Naive thymus-derived CD4-positive, alpha-beta T cell (primary cell): ENCODE measurements at places on chromosomes 12 and 14.

DNA sequence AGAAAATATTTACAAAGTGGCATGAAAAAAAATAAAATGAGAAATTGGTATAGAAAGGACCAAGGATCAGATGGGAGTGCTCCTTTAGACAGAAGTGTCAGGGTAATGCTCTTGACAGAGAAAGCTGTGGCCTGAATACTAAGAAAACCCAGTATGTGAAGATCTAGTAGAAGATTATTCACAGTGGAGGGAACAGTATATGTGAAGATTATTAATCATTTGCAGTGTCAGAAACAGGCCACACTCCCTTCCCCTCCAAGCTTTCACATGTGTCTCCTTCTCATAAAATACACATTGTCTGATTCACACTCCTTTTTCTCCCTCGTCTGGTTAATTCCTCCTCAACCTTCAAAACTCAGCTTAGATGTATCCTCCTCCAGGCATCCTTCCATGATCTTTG is 41.3 kb downstream of the CAPS2 start:
- H3K27ac ChIP-seq: no peak overlapping the region
- DNase-seq: no peak
- no peaks in the 10 kb centered on the region for H3K36me3 ChIP-seq

- no peaks in the 10 kb centered on the region for H3K36me3 ChIP-seq
- H3K27me3 ChIP-seq: no peaks in the 10 kb centered on the region
- H3K27ac ChIP-seq: no peak overlapping the region
- no peak overlapping the region for H3K4me3 ChIP-seq
- DNase-seq: no peak
- no peaks in the 10 kb centered on the region for H3K4me1 ChIP-seq
Observed at GRCh38 chr12:67241482-67241881, 27.7 kb upstream of the CAND1 start.

DNA sequence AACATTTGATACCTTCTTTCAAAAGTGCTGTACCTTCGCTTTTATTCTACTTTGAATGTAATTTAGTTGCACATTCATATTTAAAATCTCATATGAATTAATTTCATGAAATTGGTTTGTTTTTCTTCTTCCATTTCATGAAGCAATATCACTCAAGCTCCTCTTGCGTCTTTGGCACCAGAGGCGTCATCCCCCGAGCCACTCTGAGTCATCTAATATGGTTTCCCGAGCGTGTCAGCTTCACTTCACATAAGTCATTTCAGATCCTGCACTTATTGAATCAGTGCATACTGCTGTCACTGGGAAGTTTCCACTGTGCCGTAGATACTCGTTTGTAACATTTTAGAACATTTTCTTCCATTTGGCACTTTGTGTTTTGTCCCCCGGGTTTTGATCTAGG is 105.6 kb downstream of the SLC25A47 start:
- no peaks in the 10 kb centered on the region for H3K27me3 ChIP-seq
- DNase-seq: no peak
- no peaks in the 10 kb centered on the region for H3K4me1 ChIP-seq
- peaks cover 4% of the 10 kb centered on the region for H3K36me3 ChIP-seq
- no peak overlapping the region for H3K4me3 ChIP-seq

GRCh38 chr12:6724409-6724797 is 557 bp downstream of the COPS7A start:
- H3K4me1 ChIP-seq: peaks cover 11% of the 10 kb centered on the region
- no peak for DNase-seq
- H3K36me3 ChIP-seq: peaks cover 9% of the 10 kb centered on the region
- no peaks in the 10 kb centered on the region for H3K27me3 ChIP-seq
- H3K4me3 ChIP-seq: peak overlapping the region; percentile 63

DNA sequence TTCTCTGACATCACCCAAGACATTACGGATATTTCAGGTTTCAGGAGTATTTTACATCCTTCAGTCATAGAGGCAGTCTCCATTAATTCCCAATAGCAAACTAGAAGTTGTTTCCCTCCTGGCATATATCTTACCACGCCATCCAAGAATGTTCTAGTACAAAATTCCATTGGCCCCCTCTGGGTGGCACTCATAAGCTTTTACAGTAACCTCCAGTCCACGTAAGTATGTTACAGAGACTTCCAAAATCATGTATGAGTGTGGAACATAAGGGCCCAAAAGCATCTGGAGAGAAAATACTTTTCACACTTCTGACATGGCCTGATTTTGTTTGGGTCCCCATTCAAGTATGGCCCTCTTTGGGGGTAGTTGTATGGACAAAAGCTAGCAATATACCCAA is 58.1 kb upstream of the DHRS4 start:
- H3K27me3 ChIP-seq: peaks cover 6% of the 10 kb centered on the region
- no peaks in the 10 kb centered on the region for H3K36me3 ChIP-seq
- no peak overlapping the region for H3K27ac ChIP-seq
- DNase-seq: no peak
- no peak overlapping the region for H3K4me3 ChIP-seq
- H3K4me1 ChIP-seq: no peaks in the 10 kb centered on the region

DNA sequence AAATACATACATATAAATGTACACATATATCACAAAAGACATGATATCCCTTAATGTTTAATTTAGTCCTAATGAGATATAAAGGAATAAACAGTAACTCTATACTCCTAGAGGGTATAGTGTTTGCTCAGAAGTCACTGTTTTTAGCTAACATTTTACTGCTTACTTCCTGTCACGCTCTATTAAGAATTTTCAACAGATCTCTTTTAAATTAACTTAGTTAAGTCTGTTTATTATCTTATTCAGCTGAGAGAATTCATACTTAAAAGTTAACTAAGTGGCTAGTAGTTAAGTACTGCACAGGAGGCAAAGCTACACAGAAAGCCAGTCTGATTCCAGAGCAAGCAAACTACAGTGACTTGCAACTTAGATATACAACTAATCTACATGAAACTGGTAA is 39.9 kb downstream of the GXYLT1 start:
- no peak for DNase-seq
- no peaks in the 10 kb centered on the region for H3K4me1 ChIP-seq
- H3K36me3 ChIP-seq: no peaks in the 10 kb centered on the region

DNA sequence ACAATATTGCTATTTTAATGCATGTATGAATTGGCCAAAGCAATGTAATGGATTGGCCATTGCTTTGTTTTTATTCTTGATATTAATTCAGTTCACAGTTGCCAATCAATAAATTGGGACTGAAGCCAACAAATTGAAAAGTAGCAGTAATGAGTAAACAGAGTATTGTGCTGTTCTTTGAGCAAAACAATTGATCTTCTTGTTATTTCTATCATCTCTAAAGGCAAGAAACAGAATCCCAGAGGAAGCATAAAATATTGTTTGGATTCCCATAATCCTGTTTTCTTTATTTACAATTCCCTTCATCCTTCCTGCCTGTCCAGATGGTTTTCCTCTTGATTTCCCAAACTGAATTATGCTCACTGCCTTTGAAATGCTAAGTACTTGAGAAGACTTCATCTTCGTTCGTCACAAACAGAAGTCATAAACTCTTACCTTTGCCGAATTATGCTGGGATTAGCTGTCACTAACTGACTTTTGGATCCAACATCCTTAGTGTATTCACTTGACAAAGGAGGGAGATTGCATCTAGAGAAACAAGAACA is 85.9 kb downstream of the ST8SIA1 start:
- H3K27me3 ChIP-seq: no peaks in the 10 kb centered on the region
- H3K36me3 ChIP-seq: no peaks in the 10 kb centered on the region
- no peak for DNase-seq
- H3K4me1 ChIP-seq: no peaks in the 10 kb centered on the region

GRCh38 chr12:48995086-48995879 is 3.9 kb downstream of the DDN start:
- DNase-seq: no peak
- H3K4me1 ChIP-seq: peaks cover 26% of the 10 kb centered on the region

DNA sequence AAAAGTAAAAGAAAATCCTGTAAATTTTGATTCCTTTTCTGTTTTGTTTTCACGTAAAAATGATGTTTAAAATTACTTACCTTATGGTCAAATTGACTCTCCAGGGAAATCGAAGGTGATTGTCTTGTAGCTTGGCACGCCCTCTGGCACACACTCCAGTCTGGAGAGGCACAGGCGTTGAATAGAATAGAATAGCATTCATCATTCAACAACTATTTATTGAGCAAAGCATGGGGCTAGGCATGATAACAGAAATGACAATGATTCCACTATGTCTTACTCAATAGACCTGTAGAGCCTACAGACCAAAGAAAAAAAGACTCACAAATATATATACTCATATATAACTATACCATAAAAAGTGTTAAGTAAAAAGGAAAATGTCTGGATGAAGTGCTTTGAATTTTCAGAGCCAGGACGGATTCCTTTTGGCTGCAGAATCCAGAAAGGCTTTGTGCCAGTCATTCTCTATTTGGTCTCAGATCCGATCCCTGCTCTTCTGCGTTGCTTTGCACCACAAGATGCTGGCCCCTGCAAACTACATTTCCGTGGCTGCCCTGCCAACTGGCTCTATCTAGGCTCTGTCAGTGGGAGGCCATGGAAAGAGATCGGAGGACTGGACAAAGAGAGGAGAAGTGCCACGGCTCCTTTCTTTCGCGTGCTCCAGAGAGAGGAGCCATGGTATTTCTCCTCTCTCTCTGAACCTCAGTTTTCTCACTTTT is 231.8 kb downstream of the CRADD start:
- H3K4me3 ChIP-seq: no peak overlapping the region
- no peak for DNase-seq
- no peaks in the 10 kb centered on the region for H3K36me3 ChIP-seq
- no peaks in the 10 kb centered on the region for H3K27me3 ChIP-seq

DNA sequence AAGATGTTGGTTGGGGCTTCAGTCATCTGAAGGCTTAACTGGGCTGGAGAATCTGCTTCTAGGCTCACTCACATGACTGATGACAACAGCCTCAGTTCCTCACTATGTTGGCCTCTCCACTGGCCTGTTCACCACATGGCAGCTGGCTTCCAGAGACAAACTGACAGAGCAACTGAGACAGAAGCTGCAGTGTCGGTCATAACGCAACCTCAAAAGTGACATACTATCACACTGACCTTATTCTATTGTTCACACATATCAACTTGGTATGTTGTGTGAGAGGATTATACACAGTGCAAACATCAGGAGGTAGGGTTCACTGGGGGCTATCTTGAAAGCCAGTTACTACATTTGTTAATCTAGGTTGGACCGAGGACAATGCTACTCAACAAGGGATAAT is 92.9 kb downstream of the PAWR start:
- no peak overlapping the region for H3K27ac ChIP-seq
- no peaks in the 10 kb centered on the region for H3K4me1 ChIP-seq
- DNase-seq: no peak
- H3K4me3 ChIP-seq: no peak overlapping the region
- H3K27me3 ChIP-seq: no peaks in the 10 kb centered on the region

GRCh38 chr12:75635606-75636444 is 124.4 kb upstream of the KRR1 start:
- no peak overlapping the region for H3K4me3 ChIP-seq
- H3K4me1 ChIP-seq: peaks cover under 1% of the 10 kb centered on the region
- DNase-seq: no peak
- H3K27me3 ChIP-seq: no peaks in the 10 kb centered on the region
- H3K36me3 ChIP-seq: no peaks in the 10 kb centered on the region

- H3K36me3 ChIP-seq: no peaks in the 10 kb centered on the region
- peaks cover 23% of the 10 kb centered on the region for H3K4me1 ChIP-seq
- H3K27me3 ChIP-seq: no peaks in the 10 kb centered on the region
- no peak for DNase-seq
- peak overlapping the region; percentile 31 for H3K4me3 ChIP-seq
- peak overlapping the region; percentile 69 for H3K27ac ChIP-seq
Observed at GRCh38 chr12:47832263-47832933, 12.7 kb upstream of the HDAC7 start.

DNA sequence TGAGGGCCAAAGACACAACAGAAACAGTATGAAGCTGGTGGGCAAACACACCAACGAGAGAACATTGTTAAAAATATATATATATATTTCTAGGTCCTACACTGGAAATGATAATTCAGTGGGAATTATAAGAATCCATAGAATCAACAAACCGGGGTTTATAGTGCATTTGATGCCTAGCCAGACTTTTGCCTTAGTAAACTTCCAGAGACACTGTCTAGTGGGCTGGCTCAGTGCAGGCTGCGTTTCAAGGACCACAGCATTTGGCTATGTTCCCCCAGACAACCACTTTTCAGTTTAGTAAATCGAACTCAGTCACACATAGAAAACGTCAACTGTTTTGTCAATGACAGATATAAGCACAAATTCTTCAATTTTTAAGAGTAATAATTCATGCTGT is 41.9 kb downstream of the SLC38A4 start:
- no peak overlapping the region for H3K27ac ChIP-seq
- no peak for DNase-seq
- H3K4me1 ChIP-seq: no peaks in the 10 kb centered on the region
- H3K27me3 ChIP-seq: no peaks in the 10 kb centered on the region

GRCh38 chr12:125070661-125071390 is 5.6 kb downstream of the AACS start:
- no peak overlapping the region for H3K27ac ChIP-seq
- H3K36me3 ChIP-seq: no peaks in the 10 kb centered on the region
- DNase-seq: no peak

- H3K27me3 ChIP-seq: no peaks in the 10 kb centered on the region
- no peak overlapping the region for H3K27ac ChIP-seq
- peaks cover 42% of the 10 kb centered on the region for H3K36me3 ChIP-seq
- no peak overlapping the region for H3K4me3 ChIP-seq
- H3K4me1 ChIP-seq: no peaks in the 10 kb centered on the region
- no peak for DNase-seq
Observed at GRCh38 chr12:7150356-7150755, 20.2 kb downstream of the CLSTN3 start.
